ENCODE measurements at places on chromosomes 4 and X.
A peak's percentile ranks its signal among the peaks of the same experiment; 100 is the strongest.

- DNase-seq = no peak
Observed at GRCh38 chr4:40845154-40845835, 95.5 kb downstream of the NSUN7 start.

GRCh38 chrX:14030174-14030530 is 460 bp upstream of the GEMIN8 start:
- no peak for DNase-seq

DNA sequence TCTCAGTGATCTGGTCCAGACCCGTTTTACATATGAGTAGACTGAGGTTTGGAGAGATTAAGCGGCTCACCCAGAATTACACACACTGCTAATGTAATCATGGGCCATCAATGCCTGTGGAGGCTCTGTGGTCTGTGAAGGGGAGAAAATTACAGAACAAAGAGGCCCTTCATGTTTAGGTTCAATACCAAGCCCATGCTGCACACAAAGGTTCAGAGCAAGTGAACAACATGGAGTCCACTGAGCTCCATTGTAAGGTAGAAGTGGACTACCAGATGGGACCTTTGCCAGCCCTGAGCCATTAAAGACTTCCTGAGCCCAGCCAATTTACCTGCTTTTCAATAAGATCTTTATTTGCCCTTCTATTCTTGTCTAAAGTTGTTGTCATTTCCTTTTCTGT is 109.8 kb downstream of the LUZP4 start:
- DNase-seq = no peak

DNA sequence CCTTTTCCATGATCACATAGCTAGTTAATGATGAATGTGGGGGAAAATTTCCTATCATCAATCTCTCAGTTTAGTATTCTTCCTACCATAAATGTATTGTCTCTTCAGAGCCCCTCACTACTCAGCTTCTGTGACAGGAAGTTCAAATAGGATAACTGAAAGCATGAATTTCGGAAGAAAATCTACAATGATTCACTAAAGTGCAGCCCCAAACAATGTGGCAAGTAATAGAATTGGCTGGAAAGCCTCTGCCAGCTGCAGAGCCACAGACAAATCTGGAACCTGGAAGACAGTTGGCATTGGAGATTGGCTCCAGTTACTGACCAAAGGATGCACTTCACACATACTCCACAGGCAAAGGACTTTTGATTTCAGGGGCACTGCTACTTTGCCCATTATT is 35.2 kb downstream of the EGF start:
- DNase-seq = no peak

- no peak for DNase-seq
Observed at GRCh38 chrX:133090236-133090809, 6.6 kb downstream of the USP26 start.

- no peak for DNase-seq
Observed at GRCh38 chrX:105653891-105654290, 168.4 kb upstream of the NRK start.

DNA sequence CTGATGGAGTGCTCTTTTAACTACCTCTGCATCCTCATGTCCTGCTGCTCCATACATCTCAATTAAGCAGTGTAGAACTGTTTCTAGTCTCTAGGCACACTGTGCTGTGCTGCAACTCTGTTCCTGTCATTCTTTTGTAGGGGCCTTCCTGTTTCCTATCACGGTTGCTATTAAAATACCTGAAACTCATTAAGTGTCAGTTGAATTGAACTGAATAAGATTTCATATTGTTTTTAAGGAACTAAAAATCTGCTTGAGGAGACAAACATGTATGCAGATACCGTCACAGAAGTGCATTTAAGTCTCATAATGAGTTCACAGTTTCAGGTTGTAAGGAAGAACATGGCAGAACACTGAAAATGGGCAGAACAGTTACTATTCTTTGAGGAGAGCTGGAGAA is 170.1 kb downstream of the LARP7 start:
- DNase-seq = no peak

DNA sequence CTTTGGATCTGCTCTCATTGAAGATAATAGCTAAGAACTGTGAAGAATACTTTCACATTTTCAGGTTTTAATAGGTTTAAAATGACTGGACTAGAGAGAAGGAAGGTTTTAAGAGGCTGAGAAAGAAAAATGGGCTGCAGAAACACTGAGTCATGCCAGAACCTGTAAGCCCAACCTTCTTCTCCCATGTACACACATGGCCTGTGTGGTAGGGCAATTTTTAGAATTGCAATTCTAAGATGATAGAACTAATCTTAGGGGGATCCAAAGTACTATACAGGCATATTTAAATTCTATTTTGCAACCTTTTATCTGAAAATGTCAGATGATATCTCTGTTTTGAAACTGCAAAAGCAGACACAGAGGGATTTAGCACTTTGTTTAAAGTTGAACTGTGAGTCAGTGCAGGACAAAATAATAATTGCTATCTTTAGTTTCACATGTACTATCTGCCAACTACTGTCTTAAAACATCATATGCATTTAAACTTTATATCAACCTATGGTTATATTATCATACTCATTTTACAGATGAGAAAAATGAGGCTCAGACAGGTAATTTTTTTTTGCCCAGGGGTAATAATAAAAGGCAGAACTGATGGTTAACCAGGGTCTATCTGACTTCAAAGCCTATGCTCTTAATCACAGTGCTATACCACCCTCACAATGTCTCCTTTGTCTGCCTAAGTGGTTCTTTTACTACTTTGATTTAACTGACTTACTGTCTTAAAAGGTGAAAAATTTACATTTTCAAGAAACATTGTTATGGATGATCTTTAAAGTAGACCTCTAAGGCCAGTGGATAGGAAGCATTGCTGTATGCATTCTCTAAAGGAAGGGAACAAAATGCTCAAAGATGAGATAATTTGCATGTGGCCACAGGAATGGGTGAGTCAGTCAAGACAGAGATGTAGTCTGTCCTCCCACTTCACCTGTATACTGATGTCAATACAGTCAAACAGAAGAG is 4.3 kb downstream of the TMPRSS11E start:
- DNase-seq = peak; percentile 49

GRCh38 chr4:47624031-47624441 is 139.0 kb downstream of the ATP10D start:
- no peak for DNase-seq

DNA sequence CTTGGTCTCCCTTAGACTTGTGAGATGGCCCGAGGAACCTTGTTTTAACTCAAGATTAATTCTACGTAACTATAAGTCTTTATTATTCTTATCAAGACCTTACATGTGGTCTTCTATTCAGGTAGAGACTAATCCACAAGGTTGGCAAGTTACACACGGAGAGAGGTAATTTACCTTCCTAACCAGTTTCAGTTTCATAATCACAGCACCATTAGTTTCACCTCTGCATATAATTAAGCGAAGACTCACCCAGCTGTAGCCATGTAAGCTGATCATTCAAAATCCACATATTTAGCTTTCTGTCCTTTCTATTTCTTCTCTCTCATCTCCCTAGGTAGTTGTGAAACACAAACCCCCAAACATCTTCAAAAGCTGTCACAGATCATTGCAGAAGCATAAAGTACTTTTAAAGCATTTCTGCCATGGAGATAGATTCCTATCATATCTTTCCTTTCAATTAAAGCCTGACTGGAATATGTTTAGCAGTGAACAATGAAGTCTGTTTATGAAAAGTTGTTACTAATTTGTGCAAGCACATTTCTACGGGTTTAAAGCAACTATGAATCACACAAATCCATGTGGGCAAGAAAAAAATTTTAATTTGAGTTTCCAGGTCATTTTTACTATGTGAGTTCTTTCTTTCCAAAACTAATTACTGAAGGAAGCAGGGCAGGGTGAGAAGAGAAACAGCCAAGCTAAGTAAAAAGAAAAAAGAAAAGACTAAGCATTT is 78.5 kb downstream of the BTC start:
- no peak for DNase-seq

DNA sequence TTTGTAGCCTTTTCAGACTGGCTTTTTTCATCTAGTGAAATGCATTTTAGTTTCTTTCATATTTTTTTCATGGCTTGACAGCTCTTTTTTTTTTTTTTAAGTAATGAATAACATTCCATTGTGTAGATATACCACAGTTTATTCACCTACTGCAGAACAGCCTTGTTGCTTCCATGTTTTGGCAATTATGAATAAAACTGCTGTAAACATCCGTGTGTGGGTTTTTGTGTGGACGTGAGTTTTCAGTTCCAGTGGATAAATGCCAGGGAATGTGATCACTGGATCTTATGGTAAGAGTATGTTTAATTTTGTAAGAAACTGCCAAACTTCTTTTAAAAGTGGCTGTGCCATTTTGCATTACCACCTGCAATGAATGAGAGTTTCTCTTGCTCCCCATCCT is 160.8 kb downstream of the SOWAHB start:
- no peak for DNase-seq

- no peak for DNase-seq
Observed at GRCh38 chr4:55675196-55675793, 39.2 kb upstream of the NMU start.

GRCh38 chr4:174314274-174314673 is 30.6 kb downstream of the CEP44 start:
- no peak for DNase-seq

DNA sequence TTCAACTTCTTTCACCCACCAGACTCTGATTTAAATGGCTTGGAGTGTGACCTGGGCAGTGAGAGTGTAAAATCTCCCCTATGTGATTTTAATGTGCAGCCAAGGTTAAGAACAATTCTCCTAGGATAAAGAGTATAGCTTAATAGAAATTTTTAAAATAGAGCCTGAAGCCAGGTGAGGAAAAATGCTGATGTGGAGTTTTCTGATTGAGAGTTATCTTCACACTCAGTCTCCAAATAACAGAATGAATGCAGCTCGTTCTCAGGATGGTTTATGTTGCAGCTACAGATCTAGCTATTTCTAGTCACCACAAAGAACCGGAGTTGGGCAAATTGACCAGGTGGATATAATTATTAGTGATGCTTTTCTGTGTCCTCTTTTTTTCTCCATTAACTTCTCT is 70.7 kb downstream of the MOSPD2 start:
- DNase-seq = no peak

DNA sequence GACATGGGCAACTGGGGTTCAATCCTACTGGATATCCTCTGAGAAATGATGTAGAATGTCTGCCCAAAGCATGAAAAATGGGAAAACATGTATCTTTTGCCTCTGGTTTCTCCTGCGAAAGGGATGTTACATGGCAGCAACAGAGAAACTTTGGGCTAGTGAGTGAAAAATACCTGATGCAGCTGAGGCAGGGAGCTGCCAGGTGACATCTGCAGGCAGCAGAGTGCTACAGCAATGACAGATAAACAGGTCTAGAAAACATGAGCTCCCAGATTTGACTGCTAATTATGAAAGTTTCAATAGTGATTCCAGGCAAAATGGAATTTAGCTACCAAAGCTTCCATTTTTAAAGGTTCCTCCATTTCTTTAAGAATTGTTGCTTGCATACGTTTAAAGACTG is 4.8 kb upstream of the CXCL1 start:
- DNase-seq = no peak

GRCh38 chr4:155687380-155687982 is 20.8 kb downstream of the GUCY1A1 start:
- DNase-seq = no peak

DNA sequence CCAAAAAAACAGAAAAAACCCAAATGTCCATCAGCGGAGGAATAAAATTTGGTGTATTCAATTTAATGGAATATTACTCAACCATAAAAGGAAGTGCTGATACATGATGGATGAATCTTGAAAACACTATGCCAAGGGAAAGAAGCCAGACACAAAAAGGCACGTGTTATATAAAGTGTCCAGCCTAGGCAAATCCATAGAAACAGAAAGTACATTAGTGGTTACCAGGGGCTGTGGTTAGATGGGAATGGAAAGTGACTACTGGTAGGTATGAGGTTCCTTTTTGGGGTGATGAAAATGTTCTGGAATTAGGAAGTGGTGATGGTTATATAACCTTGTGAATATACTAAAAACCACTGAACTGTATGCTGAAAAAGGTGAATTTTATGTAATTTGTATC is 3.5 kb upstream of the CDKL2 start:
- peak; percentile 44 for DNase-seq

DNA sequence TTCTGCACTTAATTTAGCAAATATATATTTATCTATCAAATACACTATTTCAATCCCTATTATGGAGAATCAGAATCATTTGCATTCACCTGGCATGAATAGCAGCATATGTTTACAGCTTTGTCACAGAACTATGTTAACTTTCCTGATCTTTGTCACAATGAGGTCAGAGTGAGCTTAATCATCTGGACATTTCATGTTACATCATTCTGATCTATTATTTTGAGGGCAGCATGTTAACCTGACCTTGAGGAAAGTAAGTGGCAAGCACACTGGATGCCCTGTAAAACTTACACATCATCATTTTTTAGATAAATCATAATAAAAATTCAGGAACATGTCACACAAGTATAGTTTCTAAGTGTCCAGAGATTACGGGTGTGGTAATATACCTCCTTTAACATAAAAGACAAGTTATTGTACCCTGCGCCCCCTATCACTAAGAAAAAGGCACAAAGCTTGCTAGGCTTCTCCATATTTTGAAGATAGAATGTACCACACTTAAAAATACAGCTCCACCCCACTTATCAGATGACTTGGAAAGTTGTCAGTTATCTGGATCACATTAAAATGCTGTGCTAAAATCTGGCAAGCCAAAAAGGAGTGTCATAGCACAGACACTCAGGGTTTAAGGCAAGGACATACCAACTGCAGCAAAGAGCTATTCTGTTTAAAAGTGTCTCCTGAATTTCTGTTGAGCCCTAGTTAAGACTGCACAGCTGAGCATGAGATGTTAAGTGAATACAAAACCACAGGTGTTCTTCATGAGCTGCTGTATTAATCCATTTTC is 182.7 kb upstream of the FAT4 start:
- no peak for DNase-seq

- DNase-seq = no peak
Observed at GRCh38 chr4:22531311-22532019, 15.6 kb upstream of the ADGRA3 start.

DNA sequence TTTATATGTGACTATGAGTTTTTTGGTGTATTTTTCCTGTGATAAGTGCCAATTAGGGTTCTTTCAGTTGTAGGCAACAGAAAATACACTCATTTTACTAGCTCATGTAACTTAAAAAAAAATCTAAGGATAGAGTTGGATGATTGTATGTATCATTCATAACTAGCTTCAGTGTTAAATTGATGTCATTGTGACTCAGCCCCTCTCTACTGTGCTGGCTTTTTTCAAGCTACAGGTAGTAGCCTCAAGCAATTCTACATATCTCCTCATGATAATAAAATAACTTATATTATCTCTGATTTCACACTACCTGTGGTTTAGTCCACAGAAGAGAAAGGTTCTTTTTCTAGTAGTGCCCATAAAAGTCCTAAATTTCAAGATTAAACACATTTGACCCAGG is 11.9 kb downstream of the WDR17 start:
- no peak for DNase-seq

GRCh38 chr4:103011378-103012025 is 8.0 kb downstream of the SLC9B1 start:
- peak; percentile 45 for DNase-seq

GRCh38 chrX:139204898-139205667 is 325.5 kb upstream of the F9 start:
- DNase-seq = no peak
